ENCODE measurements at places on chromosomes 2 and 18.

- peak; percentile 72 for DNase-seq
Observed at GRCh38 chr2:57373530-57373929, 673.1 kb upstream of the VRK2 start.

DNA sequence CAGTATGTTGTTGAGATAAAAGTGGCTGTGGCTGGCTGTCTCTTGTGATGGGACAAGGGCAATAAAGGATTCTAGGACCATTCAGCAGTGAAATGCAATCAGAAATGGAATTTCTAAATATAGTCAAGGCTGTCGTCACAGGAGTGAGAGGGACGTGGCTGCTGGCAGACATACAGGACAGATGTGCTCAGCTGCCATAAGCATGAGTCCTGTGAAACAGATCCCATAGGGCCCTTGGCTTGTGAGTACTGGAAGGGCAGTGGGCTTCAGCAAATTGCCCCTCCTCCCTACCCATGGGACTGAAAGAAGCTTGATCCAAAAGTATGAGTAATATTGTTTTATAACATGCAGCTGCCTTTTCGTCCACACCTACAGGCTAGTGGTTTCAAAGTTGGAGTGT lies 4.2 kb upstream of the CNNM3 start:
- DNase-seq: peak; percentile 44

DNA sequence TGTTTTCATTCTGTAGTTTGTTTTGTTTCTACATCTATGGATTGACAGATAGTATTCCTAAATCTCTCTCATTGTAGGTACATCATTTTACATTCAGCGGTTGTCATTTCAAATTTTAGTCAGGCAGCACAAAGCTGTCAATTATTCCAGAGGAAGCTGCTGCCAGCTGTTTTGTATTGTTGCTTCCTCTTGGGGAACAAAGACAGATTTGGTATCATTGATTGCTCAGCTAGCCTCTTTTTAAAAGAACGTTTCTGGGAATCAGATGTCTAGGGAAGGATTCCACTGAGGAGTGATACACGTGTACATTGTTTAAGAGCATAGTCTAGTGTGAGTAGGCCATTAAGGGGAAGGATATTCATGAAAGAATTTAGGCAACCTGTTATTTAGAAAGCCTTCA lies 145.8 kb downstream of the AGPS start:
- DNase-seq: no peak

DNA sequence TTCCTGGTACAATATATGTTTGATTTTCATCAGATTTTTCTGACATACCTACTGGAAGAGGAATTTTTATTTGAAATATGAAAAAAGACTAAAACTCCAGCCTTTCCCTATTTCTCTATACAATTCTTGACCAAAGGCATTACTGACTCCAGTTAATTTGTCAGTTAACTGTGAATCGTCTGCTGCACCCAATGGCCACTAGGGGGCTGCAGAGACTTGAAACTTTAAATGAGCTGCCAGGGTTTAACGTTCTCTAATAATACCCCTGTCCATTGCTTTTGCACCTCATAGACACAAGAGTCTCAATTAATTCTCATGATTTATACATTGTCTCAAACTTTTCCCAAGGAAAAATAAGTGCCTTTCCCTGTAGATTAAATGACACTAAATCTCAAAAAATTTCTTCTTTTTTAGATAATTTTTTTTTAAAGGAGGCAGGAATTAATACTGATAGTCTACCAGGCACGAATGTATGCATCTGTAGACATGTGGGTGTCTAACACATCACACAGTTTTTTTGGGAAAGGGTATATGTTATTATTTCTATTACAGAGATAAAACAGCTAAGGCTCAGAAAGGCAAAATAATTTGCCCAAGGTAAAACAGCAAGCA lies 1.8 kb upstream of the ALK start:
- DNase-seq: peak; percentile 69

GRCh38 chr2:150429384-150429961 lies 58.0 kb downstream of the RND3 start:
- DNase-seq: no peak

DNA sequence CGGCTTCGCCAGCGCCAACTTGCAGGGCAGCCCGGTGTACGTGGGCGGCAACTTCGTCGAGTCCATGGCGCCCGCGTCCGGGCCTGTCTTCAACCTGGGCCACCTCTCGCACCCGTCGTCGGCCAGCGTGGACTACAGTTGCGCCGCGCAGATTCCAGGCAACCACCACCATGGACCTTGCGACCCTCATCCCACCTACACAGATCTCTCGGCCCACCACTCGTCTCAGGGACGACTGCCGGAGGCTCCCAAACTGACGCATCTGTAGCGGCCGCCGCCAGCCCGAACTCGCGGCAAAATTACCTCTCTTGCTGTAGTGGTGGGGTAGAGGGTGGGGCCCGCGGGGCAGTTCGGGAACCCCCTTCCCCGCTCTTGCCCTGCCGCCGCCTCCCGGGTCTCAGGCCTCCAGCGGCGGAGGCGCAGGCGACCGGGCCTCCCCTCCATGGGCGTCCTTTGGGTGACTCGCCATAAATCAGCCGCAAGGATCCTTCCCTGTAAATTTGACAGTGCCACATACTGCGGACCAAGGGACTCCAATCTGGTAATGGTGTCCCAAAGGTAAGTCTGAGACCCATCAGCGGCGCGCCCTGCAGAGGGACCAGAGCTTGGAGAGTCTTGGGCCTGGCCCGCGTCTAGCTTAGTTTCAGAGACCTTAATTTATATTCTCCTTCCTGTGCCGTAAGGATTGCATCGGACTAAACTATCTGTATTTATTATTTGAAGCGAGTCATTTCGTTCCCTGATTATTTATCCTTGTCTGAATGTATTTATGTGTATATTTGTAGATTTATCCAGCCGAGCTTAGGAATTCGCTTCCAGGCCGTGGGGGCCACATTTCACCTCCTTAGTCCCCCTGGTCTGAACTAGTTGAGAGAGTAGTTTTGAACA lies 15.1 kb downstream of the HOXD3 start:
- no peak for DNase-seq

DNA sequence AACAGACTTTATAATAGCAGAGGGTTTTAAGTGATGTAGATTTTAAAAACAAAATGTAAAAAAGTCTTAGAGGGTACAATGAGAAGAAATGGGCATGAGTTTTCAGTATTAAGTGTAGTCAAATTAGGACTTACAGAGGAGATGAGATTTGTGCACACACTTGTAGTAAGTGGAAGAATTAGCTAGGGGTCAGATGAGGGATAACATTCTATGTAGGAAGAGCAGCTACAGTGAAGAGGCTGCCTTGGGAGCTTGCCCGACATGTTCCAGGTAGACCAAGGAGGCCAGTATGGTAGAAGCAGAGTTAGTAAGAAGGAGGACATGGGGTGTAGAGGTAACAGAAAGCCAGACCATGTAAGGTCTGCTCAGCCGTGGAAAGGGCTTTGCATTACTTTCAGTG lies 189.2 kb upstream of the DSEL start:
- peak; percentile 13 for DNase-seq

GRCh38 chr2:60512062-60512622 lies 41.3 kb downstream of the BCL11A start:
- DNase-seq: no peak

DNA sequence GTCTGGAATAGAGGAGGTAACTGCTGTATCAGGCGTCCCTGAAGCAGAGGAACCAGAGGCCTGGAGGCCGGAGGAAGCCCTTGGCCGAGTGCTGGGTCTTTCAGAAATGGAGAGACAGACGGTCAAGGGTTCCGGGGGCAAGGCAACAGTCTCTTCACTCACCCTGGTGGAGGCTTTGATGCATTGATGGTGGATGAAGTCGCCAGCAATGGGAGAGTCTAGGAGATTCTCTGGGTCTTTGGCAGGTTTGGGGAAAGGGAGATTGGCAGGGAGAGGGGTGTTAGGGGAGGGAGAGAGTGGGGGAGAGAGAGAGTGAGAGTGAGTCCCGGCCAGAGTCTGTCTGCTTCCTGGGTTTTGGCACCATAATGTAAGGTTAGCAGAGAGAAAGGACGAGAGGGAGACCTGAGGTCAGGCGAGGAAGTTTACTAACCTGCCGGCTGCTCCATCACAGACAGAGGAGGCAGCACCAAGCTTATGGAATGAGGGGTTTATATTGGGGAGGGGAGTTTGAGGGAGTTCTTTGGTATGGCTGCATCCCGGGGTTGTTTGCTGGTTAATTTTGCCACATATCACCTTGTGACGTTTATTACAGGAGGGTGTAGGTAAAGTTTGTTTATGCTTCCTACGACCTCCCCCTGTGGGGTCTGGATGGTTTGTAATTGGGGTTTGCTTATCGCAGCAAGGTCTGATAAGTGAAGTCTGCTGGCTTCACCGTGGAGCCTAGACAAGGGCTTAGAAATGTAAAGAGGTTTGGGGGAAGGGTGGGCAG lies 19.6 kb downstream of the COMMD1 start:
- DNase-seq: no peak

DNA sequence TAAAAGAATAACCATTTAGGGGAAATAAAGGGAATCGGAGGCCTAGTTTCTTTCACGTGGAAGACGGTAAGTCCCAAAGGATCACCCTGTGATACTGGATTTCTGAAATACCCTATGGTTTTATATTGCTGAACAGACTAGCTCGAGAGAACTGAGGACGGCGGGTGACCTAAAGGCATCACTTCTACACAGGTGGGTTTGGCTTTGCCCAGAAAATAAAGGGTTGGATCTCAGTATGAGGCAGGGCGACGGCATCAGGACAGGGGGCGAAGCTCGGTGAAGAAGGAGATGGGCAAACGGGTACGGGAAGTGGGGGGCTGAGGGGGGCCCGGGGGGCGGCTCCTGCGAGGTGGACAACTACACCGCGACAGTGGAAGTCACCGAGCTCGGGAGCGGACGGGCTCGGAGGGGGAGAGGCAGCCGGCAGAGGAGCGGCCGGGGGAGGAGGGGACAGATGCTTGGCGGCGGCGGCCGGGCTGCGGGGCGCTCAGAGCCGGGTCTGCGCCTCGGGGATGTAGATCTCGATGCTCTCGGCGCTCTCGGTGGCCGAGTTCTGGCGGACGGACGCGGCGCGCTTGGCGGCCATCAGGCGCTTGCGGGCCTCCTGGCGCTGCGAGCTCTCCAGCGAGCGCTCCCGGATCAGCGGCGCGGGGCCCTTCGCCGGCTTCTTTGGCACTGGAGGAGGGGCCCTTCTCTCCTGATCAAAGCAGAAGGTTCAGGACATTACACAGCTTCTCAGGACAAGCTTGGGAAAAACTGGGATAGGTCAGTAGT lies 48.9 kb downstream of the TGIF1 start:
- DNase-seq: peak; percentile 42

DNA sequence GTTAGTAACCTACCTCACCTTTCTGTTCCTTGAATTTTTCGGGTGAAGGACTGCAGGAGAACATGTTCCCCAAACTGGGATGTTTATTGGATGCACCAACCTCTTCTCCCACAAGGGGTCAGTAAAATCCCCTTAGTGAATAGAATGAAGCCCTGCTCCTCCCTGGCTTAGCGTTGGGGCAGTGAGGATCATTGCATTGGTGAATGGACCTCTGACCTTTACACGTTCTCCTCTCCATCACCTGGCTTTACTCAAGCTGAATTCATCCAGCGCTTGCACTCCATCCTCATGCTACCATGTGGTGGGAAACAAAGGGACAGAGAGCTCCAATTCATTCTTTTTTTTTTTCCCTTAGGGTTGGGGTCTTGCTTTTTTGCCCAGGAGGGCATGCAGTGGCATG lies 157.2 kb downstream of the MIB1 start:
- DNase-seq: peak; percentile 61

GRCh38 chr2:226755631-226756030 lies 44.0 kb downstream of the IRS1 start:
- DNase-seq: peak; percentile 11

GRCh38 chr2:85890522-85891176 lies 1.9 kb upstream of the ST3GAL5 start:
- DNase-seq: no peak

- DNase-seq: no peak
Observed at GRCh38 chr2:241114836-241115235, 12.7 kb upstream of the MTERF4 start.

GRCh38 chr2:109474319-109474825 lies 139.4 kb downstream of the SEPTIN10 start:
- DNase-seq: no peak

DNA sequence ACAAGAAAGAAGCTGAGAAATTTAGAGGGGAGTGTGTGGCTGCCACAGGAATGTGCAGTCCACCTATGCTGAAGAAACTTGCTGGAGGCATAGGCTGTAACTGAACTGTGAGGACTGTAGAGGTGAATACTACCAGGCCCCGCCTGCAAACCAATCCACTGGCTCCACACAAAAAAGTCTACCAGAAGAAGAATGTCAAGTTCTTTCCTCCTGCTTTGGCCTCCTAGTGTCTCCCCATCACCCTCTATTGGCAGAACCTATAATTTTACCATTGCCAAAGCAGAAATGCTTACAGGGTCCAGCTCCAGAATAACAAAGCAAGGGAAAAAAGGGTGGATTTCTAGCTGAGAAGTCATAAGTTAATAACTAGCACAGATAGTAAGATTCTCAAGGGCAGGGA lies 5.9 kb upstream of the ATP5MC3 start:
- DNase-seq: peak; percentile 29

GRCh38 chr2:121281107-121281506 lies 3.9 kb downstream of the TFCP2L1 start:
- no peak for DNase-seq

DNA sequence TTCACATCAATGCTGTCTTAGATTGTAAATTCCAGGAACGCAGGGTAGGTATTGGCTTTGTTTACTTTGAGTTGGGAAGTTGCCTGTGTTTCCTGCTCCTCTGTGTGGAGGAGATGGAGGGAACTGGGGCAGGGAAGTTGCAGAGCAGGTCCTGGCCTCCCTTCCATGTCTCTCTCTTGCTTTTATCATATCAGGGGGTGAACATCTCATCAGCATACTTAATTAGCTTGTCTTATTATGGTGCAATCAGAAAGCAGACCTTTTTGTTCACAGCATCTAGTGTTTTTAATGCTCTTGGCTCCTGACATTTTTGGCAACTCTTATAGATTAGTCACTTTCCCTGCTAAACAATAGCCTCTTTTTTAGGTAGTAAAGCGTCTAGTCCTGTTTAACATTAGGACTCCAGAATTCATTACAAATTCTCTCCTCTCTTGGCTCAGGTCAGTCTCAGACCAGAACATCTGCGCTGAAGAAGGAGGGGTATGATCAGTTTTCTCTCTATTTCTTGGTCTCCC lies 11.5 kb upstream of the DIPK1C start:
- peak; percentile 69 for DNase-seq

DNA sequence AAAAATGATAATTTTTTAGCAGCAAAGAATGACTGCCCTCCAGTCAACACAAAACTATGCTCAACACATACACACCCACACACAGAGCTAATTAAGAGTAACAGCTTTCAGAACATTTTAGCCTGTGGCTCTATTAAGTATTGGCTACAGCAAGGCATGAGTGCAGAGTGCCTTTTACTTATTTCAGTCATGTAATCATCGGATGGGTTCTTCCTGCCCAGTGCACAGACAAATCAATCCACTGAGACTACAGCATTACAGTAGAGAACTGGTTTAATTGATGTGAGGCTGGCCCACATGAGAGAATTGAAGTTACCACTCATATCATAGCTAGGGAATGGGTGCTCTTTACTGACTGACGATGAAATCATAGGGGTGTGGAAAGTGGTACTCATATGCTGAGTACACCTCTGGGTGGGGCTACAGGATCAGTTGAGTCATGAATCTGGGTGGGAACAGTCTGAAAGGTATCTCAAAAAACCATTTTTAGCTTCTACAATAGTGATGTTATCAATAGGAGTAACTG lies 241.0 kb downstream of the FSIP2 start:
- no peak for DNase-seq

All from fibroblast of pulmonary artery (primary cell).